Mesothelial cell of epicardium (in vitro differentiated cells): ENCODE measurements at places on chromosomes 1 and 21. TPM values are rescaled to one million over a fixed set of nuclear protein-coding genes. Genes with fewer than 3 reads are reported as not detected.

FCRL2 gene
- not detected in 3 replicates for total RNA-seq

WDR64 gene
- 0.47 TPM in 1 of 3 replicates, not detected in the others for total RNA-seq

RNF2 gene
- total RNA-seq, result 33.6 to 37.6 TPM (median 36.1 TPM) in 3 replicates

PHACTR4 gene
- total RNA-seq, result 67.4 to 69.8 TPM (median 67.5 TPM) in 3 replicates

CFHR1 gene
- total RNA-seq, result 0.45 TPM in 1 of 3 replicates, not detected in the others

PAQR6 gene
- total RNA-seq, result 30.1 to 32.0 TPM (median 30.7 TPM) in 3 replicates

MROH9 gene
- total RNA-seq, result not detected in 3 replicates
